ENCODE measurements at places on chromosomes 7 and 10.

- no peak for DNase-seq
Observed at GRCh38 chr10:27819781-27820531, 74.3 kb upstream of the MKX start.

- DNase-seq, result no peak
Observed at GRCh38 chr10:24115403-24115802, 93.5 kb upstream of the KIAA1217 start.

DNA sequence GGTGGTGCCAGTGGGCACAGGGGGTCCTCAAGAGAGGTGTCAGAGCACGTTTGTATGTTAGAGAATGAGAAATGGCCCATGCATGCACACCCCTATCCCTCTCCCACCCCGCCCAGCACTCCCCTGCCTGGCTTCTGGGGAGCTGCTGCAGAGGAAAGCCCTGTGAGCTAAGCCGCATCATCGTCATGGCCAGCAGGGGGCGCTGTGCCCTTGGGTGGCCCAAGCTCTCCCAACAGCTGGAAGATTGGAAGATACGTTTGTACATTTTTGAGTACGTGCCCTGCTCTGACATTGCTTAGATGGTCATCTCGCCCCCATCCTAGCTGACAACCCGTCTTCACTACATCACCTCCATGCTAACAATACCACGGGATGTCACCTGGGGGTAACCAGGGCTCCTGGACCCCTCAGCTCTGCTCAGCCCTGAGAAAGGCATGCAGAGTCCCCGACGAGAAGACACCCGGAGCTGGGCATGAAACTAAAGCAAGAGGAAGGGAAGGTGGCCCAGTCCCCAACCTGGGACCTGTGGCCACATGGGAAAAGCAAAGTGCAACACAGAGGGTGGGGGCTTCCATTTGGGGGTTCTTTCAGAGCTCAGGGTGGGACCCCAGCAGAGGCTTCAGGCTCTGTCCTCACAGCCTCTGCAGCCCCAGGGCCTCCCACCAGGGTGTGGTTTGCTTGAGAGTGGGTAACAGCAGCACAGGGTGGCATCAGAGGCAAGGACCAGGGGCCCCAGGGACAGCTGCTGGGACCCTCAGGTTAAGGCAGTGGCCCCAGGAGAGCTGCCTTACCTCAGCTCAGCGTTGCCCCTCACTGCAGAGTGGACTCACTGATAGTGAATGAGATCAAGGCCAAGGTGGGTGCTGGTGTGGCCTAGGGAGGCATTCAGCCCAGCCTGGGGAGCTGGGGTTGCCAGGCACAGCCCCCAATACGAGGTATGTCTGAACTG, 136.6 kb downstream of the PTPN20 start:
- no peak for DNase-seq

- DNase-seq, result no peak
Observed at GRCh38 chr10:24706479-24707118, 17.1 kb downstream of the ARHGAP21 start.

GRCh38 chr7:22675421-22675820, 51.6 kb upstream of the IL6 start:
- no peak for DNase-seq

- DNase-seq, result no peak
Observed at GRCh38 chr7:77783545-77783944, 14.7 kb downstream of the TMEM60 start.

- no peak for DNase-seq
Observed at GRCh38 chr7:6161463-6162330, 110.7 kb downstream of the CYTH3 start.

All from cortex of kidney (tissue), 1 donor.